Stimulated activated CD4-positive, alpha-beta T cell treated with anti-CD3 and anti-CD28 coated beads, Interleukin-1b, Interleukin-23, amount 100 ng/mL, for 48 hours (primary cell): ENCODE measurements at places on chromosomes 13 and 19.

- peak; percentile 30 for DNase-seq
These were observed 7.0 kb upstream of the MYDGF start for GRCh38 chr19:4676955-4677731.

- DNase-seq, result no peak
These were observed 818.2 kb downstream of the UQCRFS1 start for GRCh38 chr19:28394725-28395124.

DNA sequence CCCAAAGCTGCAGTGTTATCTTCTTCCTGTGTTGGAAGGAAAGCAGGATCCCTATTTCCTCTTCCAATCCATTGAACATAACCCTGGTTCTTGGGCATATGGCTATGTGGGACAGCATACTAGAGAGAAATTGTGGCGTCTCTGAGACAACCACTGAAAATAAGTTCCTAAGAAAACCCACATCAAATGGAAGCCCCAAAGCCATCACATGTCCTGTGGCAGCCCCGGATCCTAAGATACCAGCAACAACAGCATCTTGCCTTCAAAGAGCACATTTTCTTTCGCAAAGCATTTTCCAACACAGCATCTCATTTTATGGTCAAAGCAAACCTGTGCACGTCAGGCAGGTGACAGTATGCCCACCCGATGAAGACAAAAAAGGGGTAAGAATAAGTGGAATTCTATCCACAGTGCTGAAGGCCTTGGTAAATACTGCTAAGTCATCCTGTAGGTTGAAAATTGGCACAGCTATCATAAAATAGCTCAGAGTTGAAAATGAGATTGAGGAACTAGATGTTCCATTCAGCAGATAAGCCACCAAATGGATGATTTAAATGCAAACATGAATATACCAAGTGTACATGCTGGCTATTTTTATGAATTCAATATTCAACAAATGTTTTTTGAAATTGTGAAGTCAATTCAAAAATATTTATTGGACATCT, 232.2 kb downstream of the DLEU7 start:
- no peak for DNase-seq

DNA sequence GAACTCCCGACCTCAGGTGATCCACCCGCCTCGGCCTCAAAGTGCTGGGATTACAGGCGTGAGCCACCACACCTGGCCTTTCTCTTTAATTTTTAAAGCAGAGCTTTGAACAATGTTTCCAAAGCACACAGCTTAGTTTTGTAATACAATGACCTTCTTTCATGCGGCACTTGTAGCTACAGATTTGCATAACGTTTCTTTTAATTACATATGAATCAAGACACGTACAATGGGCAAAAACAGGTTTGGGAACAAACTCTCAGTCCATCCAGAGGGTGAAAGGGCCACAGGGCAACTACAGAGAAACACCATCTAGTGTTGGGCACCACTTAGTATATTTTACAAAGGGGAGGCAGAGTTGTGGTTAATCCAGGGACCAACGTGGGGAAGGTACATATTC, 19.0 kb upstream of the S1PR4 start:
- DNase-seq, result no peak

- DNase-seq, result peak; percentile 82
These were observed 3.3 kb downstream of the LYL1 start for GRCh38 chr19:13099073-13099999.

- no peak for DNase-seq
These were observed 33.9 kb downstream of the CAPN12 start for GRCh38 chr19:38710416-38710702.

- DNase-seq, result no peak
These were observed 26.2 kb downstream of the GPR42 start for GRCh38 chr19:35397064-35397463.

- DNase-seq, result peak; percentile 24
These were observed 2.8 kb upstream of the IFNL2 start for GRCh38 chr19:39265321-39265916.
